WERI-Rb-1 (cell line): ENCODE measurements at places on chromosomes 7 and 10.

GRCh38 chr7:41702635-41703371 lies at the start of gene INHBA:
INHBA (minus strand) TSS chr7:41703090; CDS start chr7:41700374, 2,716 bp downstream.
- no peak for DNase-seq

GRCh38 chr7:158028971-158029370 lies 558.7 kb downstream of the PTPRN2 start:
- DNase-seq, result no peak

GRCh38 chr7:104723001-104723400 lies 291.0 kb upstream of the KMT2E start:
- no peak for DNase-seq

- DNase-seq, result peak; percentile 28
Observed at GRCh38 chr7:122306320-122307227, 2.0 kb upstream of the FEZF1 start.

DNA sequence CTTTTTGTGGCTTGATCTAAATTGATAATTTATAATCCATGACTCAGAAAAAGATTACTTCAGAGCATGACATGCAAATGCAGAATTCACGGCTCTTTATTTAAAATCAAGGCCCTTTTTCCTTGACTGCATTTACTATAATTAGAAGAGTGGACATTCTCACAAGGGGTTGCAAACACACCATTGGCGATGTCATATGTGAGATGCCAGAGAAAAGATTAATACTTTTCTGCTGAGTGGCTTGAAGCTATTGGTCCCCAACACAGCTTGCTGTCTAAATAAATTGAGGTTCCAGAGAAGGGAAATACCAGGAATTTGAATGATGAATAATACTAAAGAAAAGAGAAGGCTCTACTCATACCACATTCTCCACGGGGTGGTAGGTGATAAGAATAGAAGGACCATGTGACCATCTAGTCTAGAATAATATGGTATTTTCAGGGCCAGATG lies 78.7 kb upstream of the ARID5B start:
- DNase-seq, result no peak

- DNase-seq, result no peak
Observed at GRCh38 chr10:71390921-71391690, 5.6 kb upstream of the CDH23 start.

GRCh38 chr10:97412891-97413304 lies 11.8 kb upstream of the RRP12 start:
- no peak for DNase-seq

- DNase-seq, result no peak
Observed at GRCh38 chr7:158098125-158099030, 489.2 kb downstream of the PTPRN2 start.

- no peak for DNase-seq
Observed at GRCh38 chr10:5746197-5746596, 61.6 kb downstream of the TASOR2 start.

GRCh38 chr10:90407131-90407530 lies 450.7 kb downstream of the HTR7 start:
- DNase-seq, result no peak

- DNase-seq, result no peak
Observed at GRCh38 chr7:158186864-158187693, 400.5 kb downstream of the PTPRN2 start.

GRCh38 chr7:29367784-29368183 lies 173.2 kb downstream of the CHN2 start:
- DNase-seq, result no peak

DNA sequence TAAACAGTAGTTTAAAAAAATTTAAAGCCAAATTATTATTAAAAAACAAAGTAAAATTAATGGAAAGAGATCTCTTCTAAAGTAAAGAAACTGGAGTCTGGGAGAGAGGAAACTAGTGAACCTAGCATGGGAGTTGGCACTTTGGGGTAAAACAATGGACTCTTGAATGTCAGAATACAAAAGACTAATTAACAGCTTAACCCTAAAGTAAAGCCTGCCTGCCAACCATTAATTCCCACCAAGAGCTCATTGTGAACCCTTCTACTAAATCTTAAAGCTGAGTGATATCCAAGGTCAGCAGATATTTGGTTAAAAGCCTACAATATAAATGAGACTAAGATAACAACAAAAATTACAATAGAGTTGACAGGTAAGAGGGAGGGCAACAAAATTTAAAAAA lies 36.5 kb downstream of the KMT2C start:
- DNase-seq, result no peak

- no peak for DNase-seq
Observed at GRCh38 chr7:3408814-3409595, 108.0 kb downstream of the SDK1 start.

DNA sequence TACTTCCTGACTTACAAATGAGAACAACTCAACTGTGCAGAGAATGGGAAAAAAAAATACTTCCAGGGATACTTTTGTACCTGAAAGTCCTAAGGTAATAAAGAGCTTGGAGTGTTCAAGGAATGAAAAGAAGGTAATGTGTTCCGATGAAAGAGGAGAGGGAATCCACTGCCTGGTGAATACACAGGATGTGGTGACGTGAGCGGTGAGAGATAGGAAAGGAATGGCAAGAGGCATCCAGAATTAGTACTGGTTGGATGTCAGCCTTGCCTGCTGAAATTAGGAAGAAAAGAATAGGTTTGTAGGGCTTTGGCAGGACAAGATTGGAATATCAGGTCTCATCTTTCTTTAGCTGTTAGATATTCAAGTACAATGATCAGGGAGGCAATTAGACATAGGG lies 347.7 kb downstream of the POM121L12 start:
- DNase-seq, result no peak

DNA sequence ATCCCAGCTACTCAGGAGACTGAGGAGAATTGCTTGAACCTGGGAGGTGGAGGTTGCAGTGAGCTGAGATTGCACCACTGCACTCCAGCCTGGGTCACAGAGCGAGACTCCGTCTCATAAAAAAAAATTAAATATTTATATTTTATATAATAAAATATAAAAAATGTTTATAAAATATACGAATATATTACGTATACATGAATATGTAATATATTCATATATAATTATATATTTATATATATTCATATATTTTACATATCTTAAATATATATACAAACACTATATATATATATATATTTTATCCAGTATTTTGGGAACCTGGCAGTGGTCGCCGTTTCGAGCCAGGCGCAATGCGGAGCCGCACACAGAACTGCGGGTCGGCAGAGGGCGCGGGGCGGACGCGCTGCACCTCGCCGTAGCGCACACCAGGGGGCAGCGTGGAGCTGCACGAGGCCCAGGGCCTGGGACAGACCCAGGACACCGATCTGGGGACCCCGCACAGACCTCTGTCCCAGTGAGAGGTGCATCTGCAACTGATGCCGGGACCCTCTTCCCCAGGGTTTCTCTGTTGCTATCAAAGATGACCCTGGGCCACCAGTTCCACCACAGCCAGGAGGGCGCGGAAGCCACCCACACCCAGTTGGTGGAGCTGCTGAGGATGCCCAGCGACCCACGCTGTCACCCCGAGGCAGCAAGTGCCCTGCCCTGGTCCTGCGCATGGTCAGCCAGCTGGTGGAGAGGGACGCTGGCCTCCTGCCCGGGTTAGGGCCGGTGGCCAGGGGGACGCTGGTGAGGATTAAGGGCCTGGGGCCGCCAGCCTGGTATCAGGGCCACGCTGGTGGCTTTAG lies 22.7 kb downstream of the AP5Z1 start:
- DNase-seq, result peak; percentile 72

DNA sequence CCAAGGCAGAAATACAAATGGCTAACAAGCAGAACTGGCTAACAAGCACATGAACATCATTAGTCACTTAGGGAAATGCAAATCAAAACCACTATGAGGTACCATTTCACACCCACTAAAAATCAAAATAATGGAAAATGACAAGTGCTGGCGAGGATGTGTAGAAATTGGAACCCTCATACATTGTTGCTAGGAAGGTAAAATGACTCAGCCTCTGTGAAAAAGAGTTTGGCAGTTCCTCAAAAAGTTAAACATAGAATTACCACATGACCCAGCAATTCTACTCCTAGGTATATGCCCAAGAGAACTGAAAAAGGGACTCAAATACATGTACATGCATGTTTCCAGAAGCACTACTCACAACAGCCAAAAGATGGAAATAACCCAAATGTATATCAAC lies 52.8 kb upstream of the ANAPC16 start:
- DNase-seq, result no peak

- DNase-seq, result peak; percentile 18
Observed at GRCh38 chr10:37856881-37857286, 526 bp downstream of the ZNF248 start.

GRCh38 chr10:31677195-31678138 lies 251.2 kb downstream of the ARHGAP12 start:
- DNase-seq, result no peak

DNA sequence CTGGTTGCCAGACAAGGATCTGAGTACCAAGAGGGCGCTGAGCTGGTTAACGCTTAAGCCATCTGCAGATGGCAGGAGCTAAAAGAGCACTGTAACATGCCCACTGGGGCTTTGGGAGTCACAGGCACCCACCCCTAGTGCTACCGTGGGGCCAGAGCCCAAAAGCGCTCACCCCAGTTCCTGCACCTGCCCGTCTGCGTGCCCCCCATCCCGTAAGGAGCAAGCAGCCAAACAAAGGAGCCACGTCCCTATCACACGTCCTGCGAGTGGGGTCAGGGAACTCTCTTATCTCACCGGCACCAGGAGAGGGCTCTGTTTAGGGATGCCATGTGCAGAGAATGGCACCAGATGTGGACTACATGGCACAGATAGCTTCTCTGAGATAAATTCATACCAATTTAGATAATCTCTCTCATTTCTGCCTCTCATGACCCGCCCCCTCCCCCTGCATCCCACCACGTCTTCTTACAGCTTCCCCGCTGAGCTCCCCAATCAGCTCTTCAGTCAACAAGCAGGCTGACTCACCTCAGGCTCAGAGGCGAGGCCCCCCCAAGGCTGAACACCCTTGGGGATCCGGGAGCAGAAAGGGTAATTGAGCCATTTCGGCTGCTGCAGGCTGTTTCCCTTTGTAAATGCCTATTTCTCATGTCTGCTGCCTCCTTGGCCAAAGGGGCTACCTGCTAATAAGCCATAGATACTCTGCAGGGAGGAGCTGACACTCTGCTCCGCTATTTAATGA lies 235.7 kb downstream of the GRID1 start:
- DNase-seq, result no peak

GRCh38 chr7:85462671-85463070 lies 275.8 kb upstream of the SEMA3D start:
- DNase-seq, result no peak

DNA sequence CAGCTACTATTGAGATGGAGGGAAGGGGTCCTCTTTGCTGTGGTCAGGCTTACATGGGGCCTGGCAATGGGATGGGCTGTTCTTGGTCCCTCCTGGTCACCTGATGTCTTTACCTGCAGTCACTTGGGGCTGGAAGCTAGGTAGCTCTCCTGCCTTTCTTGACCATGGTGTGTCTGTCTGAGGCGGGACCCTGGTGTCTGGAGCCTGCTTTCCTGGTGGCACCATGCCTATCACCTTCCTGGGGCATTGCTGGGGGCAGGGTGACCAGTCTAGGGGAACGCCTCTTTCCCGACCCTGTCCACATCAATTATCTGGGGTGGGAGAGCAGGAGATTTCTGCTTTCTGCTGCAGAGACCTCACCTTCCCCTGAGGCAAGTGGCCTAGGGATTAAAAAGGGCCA lies 55.6 kb downstream of the ARHGAP22 start:
- DNase-seq, result no peak

DNA sequence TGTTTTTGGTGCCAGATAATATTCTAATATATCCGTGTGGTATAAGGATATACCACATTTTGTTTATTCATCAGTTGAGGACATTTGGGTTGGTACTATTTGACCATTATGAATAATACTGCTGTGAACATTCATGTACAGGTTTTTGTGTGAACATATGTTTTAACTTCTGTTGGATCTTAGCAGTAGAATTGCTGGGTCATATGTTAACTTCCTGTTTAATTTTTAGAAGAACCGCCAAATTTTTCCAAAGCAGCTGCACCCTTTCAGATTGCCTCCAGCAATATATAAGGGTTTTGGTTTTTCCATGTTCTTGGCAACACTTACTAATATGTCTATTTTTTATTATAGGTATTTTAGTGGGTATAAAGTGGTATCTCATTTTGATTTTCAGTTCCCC lies 22.8 kb downstream of the VPS26A start:
- no peak for DNase-seq

DNA sequence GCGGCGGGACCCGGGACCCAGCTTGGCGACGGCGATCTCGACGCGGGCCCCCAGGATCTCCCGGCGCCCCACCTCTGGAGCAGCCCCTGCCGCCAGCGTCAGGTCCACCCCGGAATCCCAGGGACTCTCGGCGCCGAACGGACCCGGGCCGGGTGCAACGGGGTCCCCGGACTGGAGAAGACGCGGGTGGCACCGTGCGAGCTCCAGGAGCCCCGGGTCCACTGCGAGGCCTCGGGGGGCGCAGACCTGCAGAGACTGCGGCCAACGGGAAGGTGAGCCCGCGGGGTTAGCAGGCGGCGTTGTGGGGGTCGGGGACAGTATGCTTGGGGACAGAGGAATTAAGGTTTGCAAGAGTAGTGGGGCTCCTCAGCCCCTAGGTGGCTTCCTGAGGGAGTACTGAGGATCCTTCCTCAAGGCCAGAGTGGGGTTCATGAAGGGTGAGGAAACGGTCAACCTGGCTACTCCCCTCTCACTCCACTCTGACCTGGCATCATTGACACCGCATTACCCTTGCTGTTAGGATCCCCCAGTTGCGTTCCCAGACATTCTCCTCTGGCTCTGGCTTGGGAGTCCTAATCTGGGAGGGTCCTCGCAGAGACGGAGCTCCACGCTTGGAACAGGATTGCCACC lies 353 bp downstream of the EPHB6 start:
- DNase-seq, result no peak

- no peak for DNase-seq
Observed at GRCh38 chr7:64581926-64582894, 19.3 kb upstream of the ZNF680 start.

GRCh38 chr7:100157334-100158228 lies 942 bp downstream of the TRAPPC14 start:
- DNase-seq, result peak; percentile 54

- DNase-seq, result no peak
Observed at GRCh38 chr7:22853674-22854157, 31.1 kb upstream of the TOMM7 start.

- no peak for DNase-seq
Observed at GRCh38 chr7:30929686-30930085, 18.0 kb downstream of the AQP1 start.

- no peak for DNase-seq
Observed at GRCh38 chr10:79418886-79419595, 26.4 kb downstream of the ZCCHC24 start.
